ENCODE measurements at places on chromosomes 12 and 14.

DNA sequence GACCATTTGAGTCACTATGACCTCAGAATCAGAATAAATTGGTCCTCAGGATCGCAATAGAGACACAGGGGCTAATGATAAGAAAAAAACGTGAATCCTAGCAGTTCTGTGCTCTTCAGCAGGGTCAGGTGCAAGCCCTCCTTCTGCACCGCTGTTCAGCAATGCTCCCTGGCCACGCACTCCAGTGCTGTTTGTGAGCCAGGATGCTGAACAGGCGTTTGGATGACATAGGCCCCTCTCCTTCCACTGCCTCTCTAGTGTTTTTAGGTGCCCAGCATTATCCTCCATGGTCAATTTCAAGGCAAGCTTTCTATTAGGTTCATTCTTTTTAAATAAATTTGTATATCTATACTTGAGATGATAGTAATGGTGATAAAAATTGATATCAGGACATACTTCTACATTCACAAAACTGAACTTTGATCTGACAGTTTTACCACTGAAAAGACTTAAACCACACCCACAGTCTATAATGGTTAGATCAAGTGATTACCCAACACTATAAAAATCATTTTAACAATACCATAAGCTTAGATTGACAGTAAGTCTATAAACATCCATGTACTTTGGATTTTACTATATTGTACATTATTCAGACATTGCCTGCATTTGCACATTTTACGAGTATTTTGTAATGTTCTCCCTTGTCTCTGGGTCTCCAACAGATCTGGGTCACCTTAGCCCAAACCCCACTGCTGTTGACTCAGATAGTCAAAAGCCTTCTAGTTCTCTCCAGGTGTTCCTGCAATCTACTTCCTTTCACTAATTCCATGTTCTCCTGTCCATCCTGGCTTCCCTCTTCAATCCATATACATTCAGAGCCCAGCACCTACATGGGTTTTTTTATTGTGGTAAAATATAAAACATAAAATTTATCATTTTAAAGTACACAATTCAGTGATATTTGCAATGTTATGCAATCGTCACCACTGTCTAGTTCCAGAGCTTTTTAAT is 114.9 kb upstream of the COCH start:
- DNase-seq: no peak

DNA sequence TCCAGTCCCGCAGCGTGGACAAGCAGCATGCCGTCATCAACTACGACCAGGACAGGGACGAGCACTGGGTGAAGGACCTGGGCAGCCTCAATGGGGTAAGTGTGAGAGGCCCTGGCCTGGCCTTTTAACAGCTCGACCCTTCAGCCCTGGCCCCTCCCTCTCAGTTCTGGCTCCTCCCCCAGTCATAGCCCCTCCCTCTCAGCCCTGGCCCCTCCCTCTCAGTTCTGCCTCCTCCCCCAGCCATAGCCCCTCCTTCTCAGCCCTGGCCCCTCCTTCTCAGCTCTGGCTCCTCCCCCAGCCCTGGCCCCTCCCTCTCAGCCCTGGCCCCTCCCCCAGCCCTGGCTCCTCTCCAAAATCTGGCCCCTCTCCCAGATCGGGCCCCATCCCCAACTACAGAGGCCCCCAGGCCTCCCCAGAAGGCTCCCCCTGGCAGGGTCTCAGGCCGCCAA is 11.2 kb downstream of the CEP170B start:
- DNase-seq: no peak

DNA sequence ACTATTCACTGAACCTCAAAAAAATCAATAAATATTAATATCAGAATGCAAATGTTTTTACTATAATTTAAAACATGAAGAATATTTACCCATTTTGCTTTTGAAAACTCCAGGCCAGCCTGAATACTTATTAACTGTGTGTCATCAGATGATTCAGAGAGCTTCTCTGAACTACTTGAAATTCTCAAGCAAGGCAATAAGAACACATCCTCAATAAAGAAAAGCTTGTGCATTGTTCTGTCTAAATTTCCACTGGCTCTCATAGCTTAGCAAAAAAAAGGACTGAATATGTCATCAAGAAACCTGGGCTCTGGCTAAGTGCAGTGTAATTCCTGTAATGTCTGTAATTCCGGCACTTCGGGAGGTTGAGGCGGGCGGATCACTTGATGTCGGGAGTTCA is 194.1 kb downstream of the BTG1 start:
- DNase-seq: no peak

DNA sequence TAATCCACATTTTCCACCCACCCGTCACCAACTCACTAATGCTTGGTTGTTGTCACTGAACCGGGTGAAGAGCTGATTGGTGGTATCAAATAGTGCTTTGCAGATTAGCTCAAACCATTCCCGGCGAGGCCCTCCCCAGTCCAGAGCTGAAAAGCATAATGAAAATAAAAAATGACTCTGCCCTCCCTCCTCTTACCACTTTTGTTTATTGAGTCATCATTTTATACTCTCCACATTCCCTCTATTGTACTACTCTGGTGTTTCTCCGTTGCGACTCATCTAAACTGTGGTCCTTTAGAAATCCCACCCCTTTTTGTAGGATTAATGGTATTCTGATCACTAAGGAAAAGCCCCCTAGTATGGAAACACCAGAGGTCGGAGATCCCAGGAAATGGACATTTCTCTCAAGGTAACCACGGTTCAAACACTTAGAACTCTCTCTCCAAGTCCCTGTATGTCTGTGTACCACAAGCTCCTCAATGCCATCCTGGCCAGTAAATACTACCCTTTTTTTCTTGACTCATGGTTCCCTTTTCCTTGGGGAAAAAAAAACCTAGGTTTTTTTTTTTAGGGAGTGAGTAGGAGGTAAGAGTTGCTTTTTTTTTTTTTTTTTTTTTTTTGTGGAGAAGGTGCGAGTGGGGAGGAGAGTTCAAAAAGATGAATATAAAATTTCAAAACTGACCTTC is 42.0 kb downstream of the AREL1 start:
- no peak for DNase-seq

- no peak for DNase-seq
Measured at GRCh38 chr12:84601483-84601882, 311.1 kb downstream of the SLC6A15 start.

GRCh38 chr12:122846622-122847515 is 11.6 kb downstream of the HIP1R start:
- DNase-seq: no peak

DNA sequence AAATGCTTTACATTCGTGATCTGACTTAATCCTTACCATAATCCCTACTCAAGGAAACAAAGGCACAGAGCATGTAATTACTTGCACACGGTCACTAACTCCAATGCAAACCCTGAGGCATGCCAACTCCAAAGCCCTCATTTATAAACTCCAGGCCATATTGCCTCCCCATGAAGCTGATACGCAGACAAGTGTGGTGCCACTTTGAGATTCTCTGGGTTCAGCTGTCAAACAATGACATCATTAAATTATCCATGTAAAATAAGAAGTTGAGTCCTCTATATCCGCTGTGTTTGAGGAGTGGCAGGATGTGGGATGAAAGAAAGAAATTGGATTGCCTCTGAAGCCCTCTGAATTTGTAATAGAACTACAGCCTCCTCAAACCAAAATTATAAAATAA is 62.8 kb downstream of the ANO4 start:
- DNase-seq: no peak

- no peak for DNase-seq
Measured at GRCh38 chr14:76422662-76423061, 46.7 kb downstream of the ESRRB start.

- no peak for DNase-seq
Measured at GRCh38 chr14:53884601-53885000, 72.0 kb downstream of the BMP4 start.

- DNase-seq: no peak
Measured at GRCh38 chr12:125137766-125138344, 72.6 kb downstream of the AACS start.

- no peak for DNase-seq
Measured at GRCh38 chr14:56224691-56225681, 106.8 kb downstream of the PELI2 start.

- no peak for DNase-seq
Measured at GRCh38 chr12:78914859-78915331, 50.3 kb downstream of the SYT1 start.

- no peak for DNase-seq
Measured at GRCh38 chr12:104177663-104178501, 37.7 kb upstream of the TXNRD1 start.

DNA sequence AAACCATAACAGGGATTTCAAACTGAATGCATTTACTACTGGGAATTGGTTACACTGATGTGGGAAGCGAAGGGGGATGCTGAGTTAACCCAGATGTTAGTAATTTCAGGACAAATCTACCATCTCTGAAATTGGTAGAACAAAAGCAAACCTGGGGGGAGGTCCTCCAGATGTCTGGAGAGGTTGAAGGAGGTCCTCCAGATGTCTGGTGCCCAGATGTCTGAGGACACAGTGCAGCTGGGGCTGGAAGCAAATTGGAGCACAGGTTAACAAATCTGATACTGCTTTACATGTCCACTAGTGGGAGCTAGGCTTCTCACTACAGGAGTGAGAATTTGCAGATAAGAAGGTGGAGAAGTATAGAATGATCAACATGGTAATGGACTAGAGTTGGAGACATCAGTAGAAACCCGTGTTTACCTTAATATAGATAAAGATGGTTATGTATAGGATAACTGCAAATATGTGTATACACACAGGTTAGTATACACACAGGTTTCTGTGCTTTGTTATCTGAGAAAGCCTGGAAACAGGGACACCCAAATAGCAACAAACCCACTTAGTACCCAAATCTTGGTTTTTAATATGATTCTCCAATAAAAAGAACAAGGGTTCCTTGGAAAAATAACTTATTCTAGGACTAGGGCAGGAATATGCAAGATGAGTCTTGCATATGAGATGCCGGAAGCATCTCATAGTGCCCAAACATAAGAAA is 162.5 kb downstream of the C12orf50 start:
- no peak for DNase-seq

DNA sequence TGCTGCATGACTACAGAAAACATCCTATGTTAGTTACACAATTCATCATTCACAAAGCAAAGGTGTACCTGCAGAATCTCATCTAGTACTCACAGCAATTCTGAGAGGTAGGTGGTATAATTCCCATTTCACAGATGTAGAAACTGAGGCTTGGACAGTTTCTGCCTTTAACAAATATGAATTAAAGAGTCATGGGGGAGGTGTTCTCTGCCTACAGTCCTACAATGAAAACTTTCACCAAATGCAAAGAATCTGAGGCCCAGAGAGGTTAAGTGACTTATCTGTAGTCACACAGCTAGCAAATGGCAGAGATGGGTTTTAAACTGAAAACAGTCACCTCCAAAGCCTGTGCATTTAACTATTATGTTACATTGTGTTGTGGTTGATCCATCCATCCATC is 171.6 kb upstream of the WSCD2 start:
- no peak for DNase-seq

DNA sequence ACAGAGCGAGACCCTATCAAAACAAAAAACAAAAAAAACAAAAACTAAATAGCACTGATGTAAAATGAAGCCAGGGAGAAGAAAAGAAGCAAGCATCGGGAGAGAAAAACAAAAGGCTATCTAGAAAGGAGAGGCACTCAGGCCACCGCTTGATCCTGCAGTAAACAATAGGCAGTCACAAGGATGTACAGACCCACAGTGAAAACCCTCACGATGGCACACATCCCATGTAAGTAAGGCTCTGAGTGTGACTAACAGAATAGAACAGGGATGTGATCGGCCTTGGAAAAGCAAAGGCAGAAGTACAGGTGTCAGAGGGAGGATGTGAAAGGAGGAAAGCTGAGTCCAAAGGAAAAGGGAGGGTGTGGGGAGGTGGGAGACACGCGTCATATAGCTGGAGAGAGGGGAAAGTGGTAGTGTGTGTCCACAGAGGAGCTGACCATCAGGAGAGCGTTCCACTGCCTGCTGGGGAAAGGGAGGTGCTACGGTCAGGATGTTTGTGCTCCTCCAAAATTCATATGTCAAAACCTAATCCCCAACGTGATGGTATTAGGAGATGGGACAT is 31.5 kb downstream of the CAMKK2 start:
- DNase-seq: no peak

GRCh38 chr12:90902596-90902995 is 52.4 kb downstream of the CCER1 start:
- DNase-seq: no peak

DNA sequence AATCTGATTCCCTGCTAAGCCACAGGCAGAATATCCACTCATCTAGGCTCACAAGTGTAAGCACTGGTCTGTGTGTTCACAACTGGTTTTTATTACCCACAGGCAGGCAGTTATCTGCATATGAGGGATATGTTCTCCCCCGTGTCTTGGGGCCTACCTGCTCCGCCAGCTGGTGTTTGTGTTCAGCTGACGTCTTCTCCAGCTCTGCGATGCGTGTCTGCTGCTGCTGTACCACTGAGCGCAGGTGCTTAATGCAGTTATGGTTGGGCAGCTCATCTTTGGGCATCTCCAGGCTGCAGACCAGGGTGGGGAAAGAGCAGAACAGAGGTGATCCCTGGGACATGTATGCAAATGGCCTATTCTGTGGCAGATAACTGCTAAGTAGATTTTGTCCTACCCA is 13.7 kb downstream of the RNF41 start:
- DNase-seq: no peak

- no peak for DNase-seq
Measured at GRCh38 chr12:123085066-123085465, 65.8 kb downstream of the PITPNM2 start.

GRCh38 chr14:98634043-98634820 is 637.8 kb downstream of the BCL11B start:
- DNase-seq: no peak

DNA sequence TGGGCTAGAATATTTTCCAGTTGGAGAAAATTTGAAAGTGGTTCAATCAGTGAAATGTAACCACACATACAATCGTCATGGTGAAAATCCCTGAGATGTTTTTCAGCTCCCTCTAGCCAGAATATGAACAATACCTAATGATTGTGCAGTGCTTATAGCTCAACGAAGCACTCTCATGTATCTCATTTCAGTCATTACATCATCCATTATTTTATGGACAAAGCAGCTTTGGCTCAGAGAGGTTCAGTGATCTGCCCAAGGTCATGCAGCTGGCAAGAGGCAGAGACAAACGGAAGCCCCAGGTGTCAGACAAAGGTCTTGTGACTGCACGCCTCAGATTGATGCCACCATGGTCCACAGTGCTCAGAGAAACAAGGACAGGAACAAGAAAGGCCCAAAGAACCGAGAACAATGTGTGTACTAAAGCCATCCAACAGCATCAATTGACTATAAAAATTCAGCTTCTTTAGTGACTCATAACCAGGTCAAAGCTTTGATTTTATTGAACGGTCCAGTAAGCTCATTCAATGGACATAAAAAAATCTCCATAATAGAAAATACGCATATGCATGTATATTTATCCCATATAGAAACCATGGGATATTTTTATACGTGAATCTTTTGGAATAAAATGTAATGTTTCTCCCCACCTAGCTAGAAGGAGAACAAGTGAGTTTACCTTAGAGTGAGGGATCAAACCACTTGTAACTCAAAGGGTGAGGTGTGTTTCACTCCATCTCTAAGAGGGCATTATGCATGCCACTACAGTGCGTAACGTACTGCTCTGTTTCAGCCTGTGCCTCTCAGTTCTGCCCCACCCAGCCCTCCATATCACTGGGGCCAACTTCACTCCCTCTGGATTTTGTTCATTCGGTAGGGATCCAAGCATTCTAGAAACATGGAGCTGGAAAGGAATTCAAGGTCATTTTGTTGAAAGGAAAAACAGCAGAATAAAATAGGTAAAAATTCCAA is 141.8 kb downstream of the GRIN2B start:
- DNase-seq: no peak
